Transverse colon (tissue), 4 donors: ENCODE measurements at places on chromosomes 6 and 20. TPM values are rescaled to one million over a fixed set of nuclear protein-coding genes. Genes with fewer than 3 reads are reported as not detected.
A peak's percentile ranks its signal among the peaks of the same experiment; 100 is the strongest.

DNA sequence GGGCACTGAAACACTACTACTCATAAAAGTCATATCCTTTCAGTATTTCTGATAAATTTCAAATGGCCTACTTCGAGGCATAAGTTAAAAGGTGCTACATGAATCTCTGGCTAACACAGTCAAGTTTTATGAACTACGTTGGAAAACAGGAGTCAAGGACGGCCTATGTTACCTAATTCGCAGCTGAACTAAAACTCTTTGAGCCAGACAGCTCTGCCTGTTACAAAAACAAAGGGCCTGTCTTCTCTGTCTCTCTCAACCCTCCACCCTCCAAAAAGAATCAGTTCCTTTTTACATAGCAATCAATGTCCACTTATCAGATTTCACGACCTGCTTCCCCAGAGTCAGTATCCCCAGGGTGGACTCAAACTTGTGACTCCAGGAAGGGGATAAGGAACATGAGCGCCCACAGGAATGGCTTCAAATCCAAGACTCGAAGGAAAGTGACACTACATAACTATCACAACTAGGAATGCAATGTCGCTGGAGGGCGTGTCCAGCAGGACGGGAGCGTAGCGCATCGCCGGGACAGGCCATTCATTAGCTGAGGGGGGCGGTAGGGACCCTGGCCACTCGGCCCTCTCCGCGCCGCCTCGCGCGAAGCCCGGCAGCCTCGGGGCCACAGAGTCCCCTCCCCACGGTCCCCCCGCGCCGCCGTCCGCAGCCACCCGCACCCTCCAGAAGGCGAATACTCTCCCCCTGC, 591 bp downstream of the IBTK start:
- H3K27ac ChIP-seq: peak overlapping the region; percentile 94
- H3K36me3 ChIP-seq: no peaks in the 10 kb centered on the region
- peak overlapping the region; percentile 75 for H3K4me3 ChIP-seq
- H3K4me1 ChIP-seq: peaks cover 40% of the 10 kb centered on the region

Gene SLC22A16
- not detected for total RNA-seq

Gene CITED2
- total RNA-seq: 116 TPM

Gene LCA5
- total RNA-seq: 0.37 TPM
